ENCODE measurements at places on chromosomes 3 and 15.
A peak's percentile ranks its signal among the peaks of the same experiment; 100 is the strongest.

DNA sequence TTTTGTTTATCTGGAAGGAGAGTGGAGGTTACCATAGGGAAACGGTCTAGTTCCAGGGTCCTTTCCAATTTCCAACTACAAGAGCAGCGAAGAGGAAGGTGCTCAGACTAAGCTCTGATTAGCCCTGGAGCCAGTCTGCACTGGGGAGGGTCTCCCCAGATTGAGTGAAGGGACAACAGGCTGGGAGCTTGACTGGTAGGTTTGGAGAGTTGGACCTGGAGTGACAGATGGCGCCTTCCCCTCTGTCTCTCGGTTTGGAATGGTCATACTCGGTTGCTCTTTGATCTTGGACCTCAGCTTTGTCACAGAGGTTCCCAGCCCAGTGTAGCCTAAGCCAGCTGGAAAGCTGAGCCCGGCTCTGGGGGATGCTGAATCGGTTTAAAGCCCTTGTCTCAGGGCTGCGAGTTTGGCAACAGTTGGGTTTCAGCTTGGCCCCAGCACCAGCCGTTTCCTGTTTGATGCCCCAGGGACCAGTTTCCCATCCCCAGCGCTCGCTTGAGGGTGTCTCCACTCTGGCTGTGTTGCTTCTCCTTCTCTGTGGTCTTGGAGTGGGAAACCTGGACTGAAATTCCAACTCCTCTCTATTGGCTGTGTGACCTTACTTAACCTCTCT, 53.1 kb upstream of the ULK4 start:
- no peak for DNase-seq

GRCh38 chr15:80536231-80536630, 132.0 kb downstream of the ARNT2 start:
- no peak for DNase-seq

- no peak for DNase-seq
Observed at GRCh38 chr3:66270288-66270687, 49.5 kb downstream of the SLC25A26 start.

GRCh38 chr15:63221346-63221745, 31.9 kb downstream of the RAB8B start:
- no peak for DNase-seq

DNA sequence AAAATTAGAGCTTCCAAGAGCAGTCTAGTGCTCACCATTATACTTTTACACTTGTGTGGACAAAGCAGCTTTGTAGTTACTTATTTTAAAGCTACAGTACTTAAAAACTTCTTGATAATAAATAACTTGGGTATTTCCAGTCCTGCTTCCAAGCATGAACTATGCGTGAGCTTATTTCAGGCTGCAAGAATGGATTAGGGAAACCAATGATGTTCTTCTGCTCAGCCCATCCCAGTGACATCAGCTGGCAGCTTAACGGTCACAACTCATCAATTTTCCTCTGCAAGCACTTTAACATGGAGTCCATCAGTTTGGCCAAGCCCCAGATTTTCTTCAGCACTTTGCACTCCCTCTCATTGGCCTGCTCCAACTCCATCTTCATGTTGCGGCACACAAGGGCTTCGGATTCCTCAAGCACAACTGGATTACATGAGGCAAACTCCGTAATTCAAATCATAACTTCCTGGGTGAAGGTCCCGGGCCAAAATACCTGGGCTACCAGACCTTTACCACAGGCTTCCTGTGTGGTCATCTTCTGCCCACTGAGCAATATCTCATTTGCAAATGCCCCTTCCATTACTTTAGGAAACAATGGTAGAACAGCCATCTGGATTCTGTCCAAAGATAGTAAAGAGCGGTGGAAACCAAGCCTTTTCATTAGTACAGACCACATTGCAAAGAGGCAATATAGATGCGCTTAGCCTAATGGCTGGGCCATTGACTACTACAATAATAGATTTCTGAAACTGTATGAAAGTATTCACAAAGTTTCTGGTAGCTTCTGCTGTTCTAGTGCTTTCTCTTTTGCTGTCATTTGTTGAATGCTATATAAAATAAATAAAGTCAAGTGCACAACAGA, 87.5 kb upstream of the DAZL start:
- no peak for DNase-seq

DNA sequence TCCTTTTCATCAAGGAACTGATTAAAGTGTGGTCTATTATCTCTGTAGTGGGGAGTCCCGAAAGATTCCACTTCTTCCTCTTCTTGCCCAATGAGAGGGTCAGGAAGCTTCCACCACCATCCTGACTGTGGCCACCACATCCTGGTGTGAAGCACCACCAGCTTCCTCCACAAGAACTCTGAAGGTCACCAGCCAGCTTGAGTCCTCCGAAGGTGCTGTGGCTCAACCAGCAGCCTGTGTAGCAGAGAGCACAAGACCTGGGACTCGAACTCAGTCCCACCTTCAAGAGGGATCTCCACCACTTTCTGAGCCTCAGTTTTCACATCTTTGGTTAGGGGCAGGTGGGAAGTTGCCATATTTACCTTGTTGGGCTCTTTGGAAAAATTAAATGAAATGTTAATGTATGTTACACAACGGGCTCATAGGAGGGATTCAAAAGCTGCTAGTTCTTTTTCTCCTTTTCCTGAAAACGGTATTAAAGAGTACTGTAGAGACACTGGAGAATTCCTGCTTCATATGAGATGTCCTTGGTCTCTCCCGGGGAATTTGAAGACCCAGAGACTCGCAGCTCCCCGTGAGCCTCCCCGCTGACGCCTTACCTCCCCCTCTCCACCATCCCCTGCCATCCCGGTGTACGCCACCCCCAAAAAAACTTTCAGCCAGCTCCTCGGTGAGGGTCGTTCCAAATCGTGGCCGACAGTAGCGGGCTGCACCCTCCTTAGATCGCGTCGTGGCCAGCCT, 816 bp upstream of the ACAN start:
- no peak for DNase-seq

GRCh38 chr3:172918568-172919296, 168.2 kb downstream of the ECT2 start:
- DNase-seq = no peak

GRCh38 chr3:118544458-118544857, 490.2 kb downstream of the IGSF11 start:
- no peak for DNase-seq

DNA sequence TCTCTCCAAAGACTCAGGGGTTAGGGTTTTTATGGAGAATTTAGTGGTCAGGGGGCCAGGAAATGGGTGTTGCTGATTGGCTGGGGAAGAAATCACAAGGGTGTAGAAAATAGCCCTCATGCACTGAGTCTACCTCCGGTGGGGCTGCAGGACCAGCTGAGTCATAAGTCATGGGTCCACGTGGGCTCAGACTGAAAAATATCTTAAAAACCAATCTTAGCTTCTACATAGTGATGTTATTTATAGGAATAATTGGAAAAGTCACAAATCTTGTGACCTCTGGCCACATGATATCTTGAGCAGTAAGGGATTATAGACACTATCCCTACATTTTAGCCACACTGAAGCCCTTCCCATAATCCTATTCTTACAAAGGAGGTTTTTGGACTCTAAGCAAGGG, 224.0 kb downstream of the DPH6 start:
- DNase-seq = no peak

GRCh38 chr3:15438983-15439382, 11.6 kb downstream of the EAF1 start:
- no peak for DNase-seq

GRCh38 chr3:71168880-71169411, 414.6 kb downstream of the FOXP1 start:
- DNase-seq = peak; percentile 32

DNA sequence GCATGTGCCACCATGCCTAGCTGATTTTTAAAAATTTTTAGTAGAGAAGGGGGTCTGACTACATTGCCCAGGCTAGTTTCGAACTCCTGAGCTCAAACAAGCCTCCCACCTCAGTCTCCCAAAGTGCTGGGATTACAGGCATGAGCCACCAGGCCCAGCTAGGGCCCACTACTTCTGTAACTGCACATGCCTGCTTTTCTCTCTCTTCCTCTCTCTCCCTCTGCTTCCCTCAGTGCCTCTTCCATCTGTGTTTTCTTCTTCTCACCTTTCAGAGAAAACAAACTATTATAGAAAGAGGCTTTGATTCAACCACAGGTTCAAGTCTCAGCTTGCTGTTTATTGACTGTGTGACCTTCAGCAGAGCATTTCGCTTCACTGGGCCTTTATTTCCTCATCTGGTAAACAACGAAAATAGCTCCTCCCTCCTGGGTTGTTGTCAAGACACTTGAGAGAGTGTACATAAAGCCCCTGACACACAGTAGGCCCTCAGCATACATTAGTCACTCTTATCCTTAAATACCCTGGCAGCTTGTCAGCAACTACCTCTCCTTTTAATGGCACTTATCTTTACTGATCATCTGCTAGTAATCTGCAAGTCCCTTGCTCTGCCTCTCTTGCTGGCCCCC, 10.2 kb downstream of the TADA3 start:
- DNase-seq = no peak

DNA sequence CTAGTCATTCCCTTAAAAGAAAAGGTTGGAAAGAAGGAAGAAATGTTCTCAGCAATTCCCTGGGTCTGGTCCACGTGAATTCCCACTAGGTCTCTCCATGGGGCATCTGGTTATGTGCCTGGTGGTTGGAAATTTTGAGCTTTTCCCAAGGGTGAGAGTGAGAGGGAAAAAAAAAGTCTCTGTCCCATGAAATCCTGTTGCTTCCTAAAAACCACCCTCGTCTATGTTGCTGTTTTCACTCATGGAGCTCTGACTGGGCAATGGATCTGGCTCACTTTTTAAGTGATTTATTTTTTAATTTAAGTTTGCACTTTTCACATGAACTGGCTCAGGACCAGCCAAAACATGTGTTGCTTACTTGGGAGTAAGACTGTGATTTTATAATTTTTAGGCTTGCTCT, 190.1 kb downstream of the CHST2 start:
- DNase-seq = no peak

DNA sequence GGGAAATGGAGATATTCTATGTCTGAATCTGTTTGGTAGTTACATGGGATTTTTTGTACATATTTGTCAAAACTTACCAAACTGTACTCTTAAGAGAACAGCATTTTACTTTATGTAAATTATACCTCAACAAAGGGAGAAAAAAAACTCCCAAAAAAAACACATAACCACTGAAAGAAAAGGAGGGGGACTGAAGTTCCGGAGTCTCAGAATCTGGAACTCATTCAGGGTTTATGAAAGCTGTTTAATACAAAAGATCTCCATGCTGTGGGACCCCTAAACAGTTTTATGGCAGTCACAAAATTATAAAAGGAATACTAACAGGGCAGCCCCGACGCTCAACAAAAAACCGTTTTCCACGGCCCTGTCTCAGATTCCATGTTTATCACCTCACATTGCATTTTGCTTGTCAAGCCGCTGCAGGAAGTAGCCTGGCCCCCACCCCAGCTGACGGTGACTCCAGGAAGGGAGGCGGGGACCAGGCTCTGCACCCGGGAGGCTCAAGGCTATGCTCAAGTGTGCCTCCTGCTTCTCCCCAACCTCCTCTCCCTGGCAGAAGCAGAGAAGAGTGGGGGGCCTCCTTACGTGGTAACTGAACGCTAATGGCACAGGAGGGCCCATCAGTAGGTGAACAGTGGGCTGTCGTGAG, 29.3 kb downstream of the RFT1 start:
- no peak for DNase-seq

DNA sequence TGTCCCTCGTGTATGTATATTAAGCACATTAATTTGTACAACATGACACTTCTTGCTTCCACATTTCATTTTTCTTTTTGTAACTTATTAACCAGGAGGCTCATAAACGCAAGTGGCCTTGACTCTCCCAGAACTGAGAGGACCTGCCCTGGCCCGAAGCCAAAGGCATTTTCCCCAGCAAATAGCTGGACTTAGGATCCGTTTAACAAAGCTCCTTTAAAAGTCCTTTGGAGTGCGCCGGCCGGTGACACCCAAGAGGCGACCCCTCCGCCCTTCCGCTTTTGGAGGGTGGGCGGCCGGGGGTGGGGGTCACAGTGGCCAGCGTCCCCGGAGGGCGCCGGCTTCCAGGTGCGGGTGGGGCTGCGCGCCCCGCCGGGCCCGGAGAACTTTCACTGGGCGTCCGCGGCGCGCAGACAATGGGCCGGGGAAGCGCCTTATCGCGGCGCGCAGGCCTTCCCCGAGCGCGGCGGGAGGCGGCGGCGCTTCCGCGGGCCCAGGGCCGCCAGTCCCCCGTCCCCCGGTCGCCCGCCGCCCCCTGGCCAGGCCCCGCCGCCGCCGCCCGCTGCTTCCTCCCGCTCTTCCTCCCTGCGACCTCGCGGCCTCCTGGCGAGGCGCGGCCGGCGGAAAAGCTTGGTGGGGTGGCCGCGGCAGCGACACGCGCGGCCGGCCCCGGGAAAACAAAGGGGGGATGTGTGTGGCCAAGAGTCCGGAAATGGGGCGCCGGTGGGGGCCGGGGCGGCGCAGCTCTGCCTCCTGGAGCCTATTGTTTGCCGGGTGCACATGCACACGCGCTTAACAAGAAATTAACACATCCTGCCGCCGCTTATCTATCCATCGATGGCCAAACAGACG, 613.4 kb downstream of the MCTP2 start:
- DNase-seq = peak; percentile 11

DNA sequence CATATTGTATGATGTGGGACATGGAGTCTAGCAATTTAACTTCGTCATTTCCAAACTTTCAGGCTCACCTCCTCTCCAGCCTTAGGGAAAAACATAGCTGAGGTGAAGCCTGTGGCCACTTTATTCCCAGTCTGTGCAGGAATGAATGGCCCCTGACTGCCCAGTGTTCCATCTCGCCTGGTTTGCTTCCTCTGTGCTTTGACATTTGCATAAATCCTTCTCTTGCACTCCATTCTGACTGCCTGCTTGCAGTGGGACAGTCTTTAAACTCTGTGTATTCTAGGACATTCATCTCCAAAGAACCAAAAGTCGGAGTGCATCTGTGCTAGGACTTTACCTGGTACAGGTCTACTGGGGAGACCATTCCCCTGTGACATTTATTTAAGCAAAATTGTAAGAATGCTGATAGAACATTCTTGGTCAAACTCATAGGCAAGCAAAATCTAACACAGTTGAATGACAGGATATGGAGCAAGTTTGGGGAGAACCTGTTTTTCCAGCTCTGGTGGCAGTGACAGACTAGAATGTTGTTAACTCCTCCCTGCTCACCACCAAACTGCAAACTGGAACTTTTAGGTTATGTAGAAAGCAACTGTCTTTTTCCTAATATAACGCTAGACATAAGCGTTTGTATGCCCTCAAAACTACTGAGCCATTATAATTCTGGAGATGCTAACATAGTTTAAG, 22.1 kb downstream of the TMED3 start:
- DNase-seq = no peak
